CD8-positive, alpha-beta T cell (primary cell): ENCODE measurements at places on chromosomes 1 and 21. TPM values are rescaled to one million over a fixed set of nuclear protein-coding genes. Genes with fewer than 3 reads are reported as not detected.

DNA sequence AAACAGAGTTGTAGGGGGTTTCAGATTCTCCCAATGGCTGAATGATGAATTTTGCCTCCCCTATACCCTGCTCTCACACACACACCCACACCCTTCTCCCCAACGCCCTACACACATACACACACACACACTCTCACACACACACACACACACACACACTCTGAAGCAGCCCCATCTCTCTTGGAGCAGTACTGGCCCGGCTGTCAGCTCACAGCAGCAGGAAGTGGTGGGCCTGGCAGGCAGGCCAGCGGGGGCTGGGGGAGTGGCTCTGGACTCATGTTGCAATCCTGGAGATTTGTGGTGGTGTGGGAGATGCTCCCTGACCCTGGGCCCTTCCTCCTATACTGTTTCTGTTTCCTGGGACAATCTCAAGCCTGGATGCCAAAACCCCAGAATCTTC lies 2.2 kb downstream of the IKBKE start:
- DNase-seq, result peak; percentile 54

GRCh38 chr1:206703661-206704060 lies 19.0 kb downstream of the MAPKAPK2 start:
- no peak for DNase-seq

DNA sequence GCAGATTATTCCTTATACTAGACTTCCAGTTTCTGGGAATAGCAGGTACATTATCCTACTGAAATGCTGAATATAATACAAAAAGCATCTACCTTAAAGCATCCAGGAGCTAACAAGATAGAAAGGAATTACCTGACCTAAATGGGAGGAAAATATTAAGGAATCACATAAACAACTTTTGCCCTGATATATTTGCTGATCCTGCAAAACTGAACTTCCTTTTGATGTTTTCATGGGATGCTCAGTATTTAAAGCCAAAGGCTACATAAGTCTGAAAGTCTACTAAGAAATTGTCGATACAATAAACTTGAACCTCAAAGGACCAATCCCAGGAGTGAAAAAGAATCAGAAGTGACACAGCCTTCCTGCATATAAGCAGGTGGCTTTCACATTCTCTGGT lies 85.6 kb upstream of the C1orf21 start:
- DNase-seq, result no peak

DNA sequence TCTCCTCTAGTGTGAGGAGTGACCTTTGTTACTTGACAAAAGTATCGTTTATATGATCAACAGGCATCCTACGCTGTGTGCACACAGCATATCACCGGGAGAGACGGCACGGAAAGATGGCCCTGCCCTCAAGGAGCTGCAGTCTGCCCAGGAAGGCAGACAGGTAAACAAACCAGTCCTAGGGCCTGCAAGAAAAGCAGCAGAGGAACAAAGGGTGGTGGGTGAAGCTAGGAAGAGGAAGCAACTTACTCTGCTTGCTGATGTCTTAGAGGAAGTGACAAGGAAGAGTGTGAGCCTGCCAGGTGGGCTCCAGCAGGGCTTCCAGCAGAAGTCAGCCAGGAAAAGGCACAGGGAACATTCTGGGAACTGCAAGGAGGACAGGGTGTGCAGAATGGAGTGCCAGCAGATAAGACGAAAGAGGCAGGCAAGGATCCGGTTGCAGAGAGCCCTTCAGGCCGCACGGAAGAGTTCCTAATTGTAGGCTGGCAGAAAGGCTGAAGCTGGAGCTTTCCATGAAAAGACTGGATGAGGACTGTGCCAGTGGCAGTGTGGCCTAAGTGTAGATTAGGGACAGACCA lies 106.7 kb downstream of the SLC45A1 start:
- peak; percentile 60 for DNase-seq

DNA sequence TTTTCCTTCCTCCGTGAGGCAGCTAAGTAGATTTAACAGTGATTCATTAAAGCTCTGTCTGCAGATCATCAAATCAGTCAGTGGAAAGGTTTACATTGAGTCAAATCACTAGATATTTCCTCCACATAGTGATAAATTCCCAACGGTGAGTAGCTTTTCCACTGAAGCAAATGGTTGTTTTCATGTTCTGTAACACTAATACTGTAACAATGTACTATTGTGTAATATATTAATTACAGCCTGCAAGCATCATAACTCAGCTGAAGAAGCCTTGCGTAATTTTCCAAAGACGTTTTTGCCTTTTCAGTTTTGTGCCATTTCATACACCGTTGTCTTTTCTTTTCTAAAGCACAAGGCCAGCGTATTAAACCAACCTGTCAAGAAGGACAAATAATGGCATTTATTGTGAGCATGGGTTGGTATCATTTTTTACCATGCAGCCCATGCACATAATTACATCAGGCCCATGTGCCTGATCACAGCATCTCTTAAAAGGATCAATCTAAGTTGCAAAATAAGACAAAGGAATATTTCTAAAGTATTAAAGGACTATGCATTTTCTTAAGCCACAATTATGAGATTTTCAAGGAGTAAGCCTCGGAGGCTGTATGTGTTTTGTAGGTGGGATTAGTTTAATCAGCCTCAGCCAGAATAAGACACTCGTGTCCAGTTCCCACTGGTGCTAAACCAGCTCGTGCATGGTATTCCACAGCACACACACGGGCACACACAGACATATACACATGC lies 16.7 kb upstream of the PDE9A start:
- DNase-seq, result no peak

- DNase-seq, result no peak
Observed at GRCh38 chr21:31162079-31162699, 123.9 kb upstream of the KRTAP19-8 start.

DNA sequence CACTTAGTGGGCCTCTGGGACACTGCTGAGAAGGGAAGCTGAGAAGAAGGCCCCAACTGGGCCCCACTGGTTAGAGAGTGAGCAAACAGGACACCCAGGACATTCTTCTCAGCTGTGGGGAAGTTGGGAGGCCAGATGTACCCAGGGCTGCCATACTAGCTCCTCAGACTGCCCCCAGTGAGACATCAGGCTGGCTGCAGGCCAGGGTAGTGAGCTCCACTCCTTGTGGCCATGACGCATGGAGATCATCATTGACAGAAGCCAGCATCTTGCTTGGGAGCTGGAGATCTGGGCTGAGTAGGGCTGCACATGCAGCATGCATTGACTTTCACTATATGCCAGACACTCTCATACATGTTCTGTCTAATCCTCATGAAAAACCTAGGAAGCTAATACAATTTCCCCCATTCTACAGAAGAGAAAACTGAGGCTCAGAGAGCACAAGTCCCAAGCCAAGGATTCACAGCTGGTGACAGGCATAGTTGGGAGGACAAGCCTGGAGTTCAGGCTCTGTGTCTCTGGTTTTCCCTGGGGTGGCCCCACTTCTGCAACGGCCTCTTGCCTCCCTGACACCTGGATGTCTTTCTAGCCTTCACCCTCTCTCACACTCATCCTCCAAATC lies 24.1 kb upstream of the MYCL start:
- no peak for DNase-seq

DNA sequence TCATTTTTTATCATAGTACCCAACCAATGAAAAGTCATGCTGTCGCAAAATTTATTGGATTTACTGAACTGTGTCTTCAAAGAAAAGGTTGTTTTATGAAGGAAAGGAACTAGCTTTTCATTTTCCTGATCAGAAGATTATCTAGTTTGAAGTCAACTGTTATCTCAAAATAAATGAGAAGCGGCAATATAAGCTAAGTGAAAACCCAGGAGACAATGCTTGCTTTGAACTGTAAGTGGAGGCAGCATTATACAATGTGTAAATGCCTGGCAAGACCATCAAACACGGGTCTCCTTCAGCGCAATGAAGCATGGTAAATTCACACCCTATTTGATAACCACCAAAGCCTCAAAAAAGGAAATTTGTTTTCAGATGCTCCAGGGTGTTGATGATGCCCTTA lies 134.4 kb upstream of the PTBP2 start:
- no peak for DNase-seq

- DNase-seq, result peak; percentile 57
Observed at GRCh38 chr1:12204140-12204539, 25.7 kb upstream of the VPS13D start.

DNA sequence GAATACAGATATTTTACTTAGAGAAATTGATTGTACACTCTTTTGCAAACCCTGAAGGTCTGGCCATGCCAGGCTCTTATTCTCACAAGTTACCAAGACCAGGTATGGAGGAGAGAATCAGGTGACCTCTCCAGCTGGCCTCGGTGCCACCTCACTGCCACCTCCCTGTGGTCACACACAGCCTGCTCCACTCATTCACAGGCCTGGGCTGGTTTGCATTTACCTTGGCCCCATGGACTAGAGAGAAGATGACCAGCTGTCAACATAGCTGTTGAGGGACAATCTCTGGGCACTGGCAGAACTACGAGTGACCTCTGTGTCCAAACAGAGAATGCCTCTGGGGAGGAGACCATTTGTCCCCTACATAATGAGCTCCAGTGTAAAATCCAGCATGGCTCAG lies 291.2 kb upstream of the RUNX1 start:
- no peak for DNase-seq

DNA sequence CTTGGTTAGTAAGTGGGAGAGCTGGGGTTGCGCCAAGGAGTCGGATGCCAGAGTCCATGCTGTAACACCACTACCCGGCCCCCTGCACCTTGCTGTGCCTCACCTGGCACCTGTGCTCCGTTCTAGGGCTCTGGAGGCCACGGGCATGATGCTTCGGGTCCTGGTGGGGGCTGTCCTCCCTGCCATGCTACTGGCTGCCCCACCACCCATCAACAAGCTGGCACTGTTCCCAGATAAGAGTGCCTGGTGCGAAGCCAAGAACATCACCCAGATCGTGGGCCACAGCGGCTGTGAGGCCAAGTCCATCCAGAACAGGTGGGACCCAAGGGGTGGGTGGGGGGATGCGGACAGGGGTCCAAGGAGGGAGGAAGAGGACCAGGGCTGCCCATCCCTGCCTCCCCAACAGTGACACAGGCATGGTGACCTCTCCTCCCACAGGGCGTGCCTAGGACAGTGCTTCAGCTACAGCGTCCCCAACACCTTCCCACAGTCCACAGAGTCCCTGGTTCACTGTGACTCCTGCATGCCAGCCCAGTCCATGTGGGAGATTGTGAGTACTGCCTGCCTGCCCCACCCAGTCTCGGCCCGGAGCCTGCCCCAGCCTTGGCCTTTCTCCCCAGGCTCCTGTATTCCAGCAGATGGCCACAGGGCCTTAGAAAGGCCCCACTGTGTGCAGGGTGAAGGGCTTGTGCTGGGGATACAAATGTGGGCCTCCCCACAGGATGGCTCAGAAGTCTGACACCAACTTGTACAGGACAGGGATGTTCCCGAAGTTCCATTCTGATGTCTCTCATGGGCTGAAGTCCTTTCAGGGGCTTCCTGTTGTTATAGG lies 9.6 kb upstream of the HTR6 start:
- no peak for DNase-seq

DNA sequence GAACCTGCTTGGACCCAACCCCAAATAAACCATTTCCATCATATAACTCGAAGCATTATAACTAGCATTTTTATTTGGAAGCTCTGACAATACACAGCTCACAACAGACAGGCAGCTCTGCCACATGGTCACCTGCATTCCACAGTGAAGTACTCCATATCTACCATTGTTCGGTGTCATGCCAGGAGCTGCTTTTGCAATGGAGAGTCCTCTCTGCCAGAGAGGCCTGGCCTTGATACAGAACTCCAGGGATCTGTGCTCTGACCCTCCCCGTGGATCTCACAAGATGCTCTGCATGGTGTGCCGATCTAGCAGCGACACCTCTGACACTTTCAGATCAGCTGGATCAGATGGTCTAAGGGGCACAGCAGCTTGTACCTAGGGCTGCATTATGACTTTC lies 109.6 kb downstream of the SYF2 start:
- DNase-seq, result no peak

DNA sequence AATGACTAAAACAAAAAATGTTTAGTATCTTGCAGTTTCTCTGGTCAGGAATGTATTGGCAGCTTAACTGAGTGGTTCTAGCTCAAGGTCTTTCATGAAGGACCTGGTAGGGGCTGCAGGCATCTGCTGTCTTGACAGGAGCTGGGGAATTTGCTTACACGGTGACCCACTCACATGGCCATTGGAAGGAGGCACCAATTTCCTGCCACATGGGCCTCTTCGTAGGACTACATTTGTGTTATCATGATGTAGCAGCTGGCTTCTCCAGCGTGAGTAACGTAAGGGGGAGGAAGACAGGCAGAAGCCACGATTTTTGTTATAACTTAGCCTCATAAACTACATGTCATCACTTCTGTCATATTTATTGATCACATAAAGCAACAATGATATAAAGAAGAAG lies 376.3 kb downstream of the AMY1C start:
- DNase-seq, result no peak

S100A7 gene
- total RNA-seq, result not detected

- DNase-seq, result no peak
Observed at GRCh38 chr1:23403038-23403336, 21.6 kb downstream of the TCEA3 start.

TMEM125 gene
- not detected for total RNA-seq

DNA sequence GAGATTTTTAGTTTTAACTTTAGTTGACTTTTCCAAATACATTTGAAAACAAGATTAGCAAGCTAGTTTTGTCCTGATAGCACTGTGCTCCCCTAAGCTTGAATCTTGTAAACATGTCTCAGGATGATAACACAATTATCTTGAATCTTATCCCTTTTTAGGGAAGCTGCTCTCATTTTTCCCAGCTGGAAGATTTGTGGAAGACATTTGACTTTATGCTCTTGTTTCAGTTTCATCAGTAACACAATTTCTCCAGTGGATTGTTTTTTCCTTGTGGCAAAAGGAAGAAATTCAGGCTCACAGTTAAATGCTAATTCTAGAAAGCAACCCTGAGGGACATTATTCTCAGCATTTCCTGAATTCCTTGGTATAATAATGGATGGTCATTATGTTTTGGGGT lies 88.8 kb downstream of the CDC7 start:
- no peak for DNase-seq

GRCh38 chr1:197081117-197081753 lies 14.2 kb upstream of the F13B start:
- no peak for DNase-seq

ERVH48-1 gene
- not detected for total RNA-seq

GRCh38 chr1:40922969-40923368 lies 56.5 kb upstream of the CTPS1 start:
- no peak for DNase-seq

RNU1-1 gene
- total RNA-seq, result 3,774 TPM

GRCh38 chr21:45504516-45505415 lies 37.5 kb downstream of the SLC19A1 start:
- DNase-seq, result no peak

GRCh38 chr1:5509664-5510452 lies 482.4 kb downstream of the NPHP4 start:
- DNase-seq, result peak; percentile 79
